ENCODE measurements at places on chromosomes 11 and 22.

DNA sequence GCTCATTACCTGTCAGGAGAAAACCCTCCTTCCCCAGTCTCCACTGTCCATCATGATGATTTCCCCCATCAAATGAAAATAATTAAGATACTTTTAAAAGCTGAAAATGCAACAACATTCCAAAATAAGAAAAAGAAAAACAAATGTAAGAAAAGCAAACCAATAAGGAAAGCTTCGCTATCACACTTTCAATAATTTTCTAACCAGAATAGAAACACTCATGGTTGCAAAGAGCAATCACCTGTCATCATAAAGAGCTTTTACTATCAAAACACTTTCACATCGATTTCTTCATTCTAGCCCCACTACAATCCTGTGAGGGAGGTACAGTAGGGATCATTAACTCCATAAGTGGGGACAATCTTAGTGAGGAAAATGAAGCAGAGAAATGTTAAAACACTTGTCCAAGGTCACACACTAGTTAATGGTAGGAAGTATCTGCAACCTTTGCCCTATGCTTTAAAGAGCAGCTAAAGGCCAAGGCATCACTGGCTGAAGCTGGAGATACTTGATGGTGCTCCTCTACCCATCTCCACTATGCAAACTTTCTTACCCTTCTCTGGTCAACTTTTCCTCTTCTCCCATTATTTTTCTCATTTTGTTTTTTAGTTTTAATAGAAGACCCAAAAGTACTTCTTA lies 2.6 kb downstream of the RBM4B start:
- no peak for DNase-seq

- no peak for DNase-seq
Observed at GRCh38 chr11:76918941-76919386, 58.2 kb downstream of the ACER3 start.

GRCh38 chr11:28674433-28675103 lies 566.4 kb downstream of the METTL15 start:
- no peak for DNase-seq

DNA sequence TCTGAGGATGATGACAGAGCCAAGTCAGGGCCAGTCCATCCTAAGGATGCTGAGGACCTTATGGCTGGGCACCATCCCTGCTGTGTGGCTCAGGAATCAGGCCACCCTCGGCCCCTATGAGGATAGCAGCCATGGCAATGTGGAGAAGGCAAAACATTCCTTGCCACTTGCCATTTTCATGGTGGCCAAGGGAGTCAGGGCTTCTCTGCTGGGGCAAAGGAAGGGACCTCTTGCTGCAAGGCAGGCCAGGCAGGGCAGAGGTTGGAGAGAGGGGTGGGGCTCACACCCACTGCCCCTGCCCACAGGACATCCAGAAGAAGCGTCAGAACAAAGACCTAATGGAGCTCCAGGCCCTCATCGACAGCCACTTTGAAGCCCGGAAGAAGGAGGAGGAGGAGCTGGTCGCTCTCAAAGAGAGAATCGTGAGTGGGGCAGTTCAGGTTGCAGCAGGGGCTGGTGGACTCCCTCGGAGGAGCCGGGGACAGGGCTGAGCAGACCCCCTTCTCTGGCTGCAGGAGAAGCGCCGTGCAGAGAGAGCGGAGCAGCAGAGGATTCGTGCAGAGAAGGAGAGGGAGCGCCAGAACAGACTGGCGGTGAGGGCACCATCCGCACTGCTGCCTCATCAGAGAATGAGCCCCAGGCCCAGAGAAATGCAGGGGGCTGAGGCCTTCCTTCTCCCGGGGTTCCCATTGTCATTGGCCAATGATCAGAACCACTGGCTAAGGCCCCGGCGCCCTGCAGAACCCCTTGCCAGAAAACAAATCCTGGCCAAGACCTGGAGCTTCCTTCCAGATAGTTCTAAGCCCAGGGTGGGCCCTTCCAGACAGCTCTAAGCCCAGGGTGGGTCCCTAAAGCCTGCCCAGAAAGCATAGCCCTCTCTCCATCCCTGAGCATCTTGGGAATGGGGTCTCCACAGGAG lies 13.5 kb upstream of the MRPL23 start:
- no peak for DNase-seq

DNA sequence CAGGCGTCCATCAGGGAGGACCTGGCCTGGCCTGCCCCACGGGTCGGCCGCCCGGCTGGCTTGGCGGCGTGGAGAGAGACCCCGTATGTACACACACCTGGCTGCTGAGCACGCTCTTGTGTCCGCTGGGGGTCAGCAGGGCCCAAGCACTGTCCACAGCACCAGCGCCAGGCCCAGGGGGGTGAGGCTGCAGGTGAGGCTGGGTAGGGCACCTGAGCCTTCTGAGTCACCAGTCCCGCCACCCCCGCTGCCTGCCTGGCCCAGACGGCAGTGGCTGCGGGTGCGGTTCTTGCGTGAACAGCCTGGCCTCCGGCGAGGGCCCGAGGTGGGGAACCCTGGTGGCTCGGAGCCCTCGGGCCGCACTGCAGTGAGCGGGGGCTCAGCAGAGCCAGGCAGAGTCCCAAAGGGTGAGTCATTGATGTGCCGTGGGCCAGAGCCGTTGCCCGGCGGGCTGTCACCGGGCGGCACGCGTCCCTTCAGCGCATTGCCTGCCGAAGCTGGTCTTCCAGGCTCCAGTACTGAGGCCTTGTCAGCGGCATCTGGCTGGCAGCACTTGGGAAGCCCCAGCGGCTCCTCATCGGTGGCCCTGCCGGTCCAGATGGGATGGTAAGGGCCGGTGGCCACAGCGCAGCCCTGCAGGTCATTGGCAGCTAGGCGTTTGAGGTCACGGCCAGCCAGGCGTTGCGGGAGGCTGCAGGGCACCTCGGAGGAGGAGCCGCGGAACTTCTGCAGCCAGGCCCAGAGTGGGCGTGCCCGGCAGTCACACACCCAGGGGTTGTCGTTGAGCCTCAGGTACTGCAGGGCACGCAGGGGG lies 26.3 kb downstream of the RTN4R start:
- DNase-seq = no peak

DNA sequence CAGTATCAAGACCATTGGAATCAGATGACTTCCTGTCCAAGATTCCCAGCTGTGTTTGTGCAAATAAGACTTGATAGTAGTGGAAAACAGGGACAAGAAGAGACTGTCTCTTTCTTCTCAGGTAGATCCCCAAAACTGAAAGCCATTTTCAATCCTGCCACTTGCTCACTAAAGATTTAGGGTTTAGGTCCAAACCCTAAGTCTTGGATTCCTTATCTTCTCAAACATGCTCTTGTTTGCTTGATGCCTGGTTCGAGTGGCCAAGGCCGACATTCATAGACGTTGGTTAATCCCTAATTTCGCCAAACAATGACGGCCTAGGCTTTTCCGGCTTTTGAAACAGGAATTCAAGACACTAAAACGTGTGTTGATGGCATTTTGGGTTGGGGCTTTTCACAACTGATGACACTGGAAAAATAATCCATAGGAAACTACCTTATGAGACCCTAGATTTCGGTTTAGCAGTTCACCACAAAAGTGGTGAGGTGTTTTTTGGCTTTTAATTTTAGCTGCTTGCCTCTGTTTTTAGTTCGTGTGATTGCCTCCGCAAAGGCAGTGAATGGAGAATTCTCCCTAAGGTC lies 1.0 kb upstream of the GTPBP1 start:
- no peak for DNase-seq

DNA sequence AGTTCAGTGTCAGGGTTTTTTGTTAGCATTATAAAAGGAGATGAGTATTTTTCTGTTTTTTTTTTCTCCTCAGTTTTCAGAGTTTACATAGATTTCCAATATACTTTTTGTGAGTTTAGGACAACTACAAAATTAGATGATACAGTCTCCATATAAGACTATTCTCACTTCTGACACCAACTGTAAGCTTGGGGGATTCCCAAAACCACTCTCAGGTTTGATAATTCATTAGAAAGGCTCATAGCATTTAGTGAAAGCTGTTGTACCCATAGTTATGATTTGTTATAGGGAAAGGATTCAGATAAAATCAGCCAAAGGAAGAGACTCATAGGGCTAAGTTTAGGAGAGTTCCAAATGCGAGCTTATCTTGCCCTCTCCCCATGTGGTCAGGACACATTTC lies 24.1 kb downstream of the CUL5 start:
- DNase-seq = no peak

DNA sequence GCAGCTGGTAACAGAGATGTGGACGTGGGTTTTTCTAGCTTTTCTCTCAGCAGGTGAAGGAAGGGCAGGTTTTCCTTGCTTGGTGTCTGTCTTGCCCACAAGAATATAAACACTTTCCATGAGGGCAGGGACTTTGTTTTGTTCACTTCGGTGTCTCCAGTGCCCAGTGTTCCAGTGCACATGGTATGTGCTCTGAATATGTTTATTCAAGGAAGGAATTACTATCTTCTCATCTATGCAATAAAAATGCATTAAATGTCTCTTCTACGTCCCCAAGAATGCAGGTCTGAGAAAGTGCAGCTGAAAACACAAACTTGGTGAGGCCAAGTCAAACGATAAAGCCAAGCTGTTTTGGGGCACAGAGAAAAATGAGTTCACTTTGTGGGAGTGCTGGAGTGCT lies 56.3 kb upstream of the PLET1 start:
- no peak for DNase-seq

DNA sequence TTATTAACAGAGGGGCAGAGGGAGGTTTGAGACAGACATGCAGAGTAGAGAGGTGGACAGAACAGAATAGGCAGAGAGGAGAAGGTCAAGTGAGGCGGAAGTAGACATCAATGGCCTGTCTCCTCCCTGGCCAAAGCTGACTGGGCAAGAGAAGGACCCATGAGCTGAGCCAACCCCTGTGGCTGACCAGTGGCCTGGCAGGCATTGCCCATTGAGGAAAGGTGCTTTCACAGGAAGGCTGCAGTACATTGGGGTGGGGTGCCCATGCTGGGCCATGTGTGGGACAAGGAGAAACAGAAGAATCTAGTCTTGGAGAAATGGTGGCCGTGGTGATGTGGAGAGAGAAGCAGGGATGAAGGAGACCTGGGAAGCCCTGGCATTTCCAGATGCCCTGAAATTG lies 76.0 kb downstream of the MYEOV start:
- no peak for DNase-seq

DNA sequence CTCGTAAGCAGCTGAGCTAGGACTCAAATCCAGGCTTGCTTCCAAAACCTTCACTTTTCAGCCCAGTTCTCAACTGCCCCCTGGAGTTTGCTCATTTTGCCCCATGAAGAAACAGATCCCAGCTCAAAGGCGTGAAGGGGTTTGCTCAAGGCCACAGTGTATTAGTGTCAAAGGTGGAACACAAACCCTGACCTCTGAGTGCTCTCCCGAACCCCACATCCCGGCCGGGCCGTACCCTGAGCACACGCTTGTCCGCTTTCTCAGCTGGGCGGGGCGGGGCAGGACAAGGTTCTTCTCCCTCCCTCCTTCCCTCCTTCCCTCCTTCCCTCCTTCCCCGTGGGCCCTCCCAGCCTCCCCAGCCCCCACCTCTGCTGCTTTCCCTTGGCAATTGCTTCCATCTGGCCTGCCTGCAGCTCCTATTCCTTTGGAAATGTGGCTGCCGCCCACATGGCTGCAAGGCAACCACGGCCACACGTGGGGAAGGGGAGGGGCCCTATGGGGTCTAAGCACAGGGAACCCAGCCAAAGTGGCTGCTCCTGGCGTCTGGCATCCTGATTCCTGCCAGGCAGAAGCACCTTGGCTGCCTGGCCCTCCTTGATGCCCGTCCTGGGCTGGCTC lies 4.1 kb downstream of the ST3GAL4 start:
- DNase-seq = no peak

GRCh38 chr11:95500466-95500865 lies 269.5 kb upstream of the SESN3 start:
- no peak for DNase-seq

GRCh38 chr22:44703255-44703870 lies 1.4 kb downstream of the PRR5 start:
- no peak for DNase-seq

- DNase-seq = no peak
Observed at GRCh38 chr11:12125609-12126149, 15.3 kb downstream of the MICAL2 start.

DNA sequence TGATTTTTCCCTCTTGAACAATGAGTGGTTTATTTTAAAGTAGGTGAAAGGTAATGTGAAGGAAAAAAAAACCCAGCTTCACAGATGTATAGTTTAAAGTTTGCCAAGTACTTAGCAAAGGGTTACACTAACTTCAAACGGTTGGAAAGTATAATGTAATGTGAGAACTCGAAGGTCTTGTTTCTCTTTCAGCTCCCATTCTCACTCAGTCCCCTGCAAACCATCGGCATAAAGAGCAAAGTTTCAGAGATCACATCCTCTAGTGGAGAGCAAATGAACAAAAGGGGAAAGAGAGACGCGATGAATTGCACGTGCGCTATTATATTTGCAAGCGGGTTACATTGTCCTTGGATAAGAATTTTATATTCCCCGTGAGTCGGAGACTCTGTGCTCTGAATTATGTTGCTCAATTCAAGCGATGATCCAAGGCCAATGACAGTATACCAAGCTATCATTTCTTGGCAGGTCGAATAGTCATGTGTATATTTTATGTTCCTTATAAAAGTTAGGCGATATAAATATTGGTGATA lies 37.6 kb upstream of the BIRC3 start:
- DNase-seq = no peak

DNA sequence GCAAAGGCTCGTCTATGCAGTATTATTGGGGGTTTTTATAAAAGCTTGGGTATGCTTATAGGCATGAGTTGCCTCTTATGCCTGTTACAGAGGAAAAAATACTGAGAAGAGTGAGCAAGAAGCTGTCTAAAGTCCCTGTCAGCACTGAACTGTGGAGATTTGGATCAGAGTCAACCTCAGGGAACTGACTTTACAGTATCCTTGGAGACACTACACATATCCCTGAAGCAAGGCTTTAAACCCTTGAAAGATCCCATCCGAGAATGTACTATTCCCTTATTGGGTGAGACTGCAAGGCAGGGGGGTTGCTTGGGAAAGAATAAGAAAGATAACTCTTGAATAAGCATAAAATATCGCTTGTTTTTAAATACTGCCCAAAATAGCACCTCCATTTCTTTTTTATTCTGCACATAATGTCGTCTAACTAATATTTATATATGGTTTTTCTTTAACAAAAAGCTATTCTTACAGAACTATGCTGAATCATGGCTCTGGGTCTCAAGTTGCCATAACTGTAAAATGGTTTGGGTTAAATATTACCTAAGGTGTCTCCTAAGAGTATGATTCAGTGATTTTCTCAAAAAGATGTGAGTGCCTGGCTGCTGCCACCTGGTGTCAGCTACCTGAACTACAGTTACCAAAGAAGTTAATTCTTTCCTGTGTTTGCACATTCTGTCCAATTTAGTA lies 1062.8 kb downstream of the DLG2 start:
- DNase-seq = no peak

GRCh38 chr11:82546661-82547557 lies 186.8 kb downstream of the FAM181B start:
- no peak for DNase-seq

- DNase-seq = no peak
Observed at GRCh38 chr11:58888579-58888978, 44.1 kb upstream of the GLYATL2 start.

GRCh38 chr11:65863889-65864705 lies 3.9 kb downstream of the MUS81 start:
- DNase-seq = no peak
